ENCODE measurements at places on chromosomes 3 and 15. TPM values are rescaled to one million over a fixed set of nuclear protein-coding genes. Genes with fewer than 3 reads are reported as not detected.

The GHSR gene
- total RNA-seq: not detected

The ACSBG1 gene
- total RNA-seq: 1.1 TPM

The FBXL2 gene
- total RNA-seq: not detected

The GOLGA8T gene
- 0.26 TPM for total RNA-seq

The OIP5 gene
- not detected for total RNA-seq

The CFAP100 gene
- not detected for total RNA-seq

The STXBP5L gene
- not detected for total RNA-seq

The PLAAT1 gene
- not detected for total RNA-seq

The FGD5 gene
- total RNA-seq: not detected

The TIGIT gene
- 11.6 TPM for total RNA-seq

The GMNC gene
- not detected for total RNA-seq

The SNX22 gene
- 0.42 TPM for total RNA-seq

The SH2D7 gene
- not detected for total RNA-seq

The ZNF197 gene
- total RNA-seq: 6.3 TPM

The NIPA2 gene
- 34.5 TPM for total RNA-seq

The NR1I2 gene
- not detected for total RNA-seq

The CCR8 gene
- total RNA-seq: 2.5 TPM

The USP19 gene
- 56.6 TPM for total RNA-seq

The RBPMS2 gene
- total RNA-seq: 1.1 TPM

The QTRT2 gene
- 42.1 TPM for total RNA-seq

The SLC22A14 gene
- total RNA-seq: not detected

The HTD2 gene
- total RNA-seq: 6.9 TPM

The NOX5 gene
- not detected for total RNA-seq

The PP2D1 gene
- total RNA-seq: not detected

The BCL6 gene
- 25.8 TPM for total RNA-seq

The TMC3 gene
- not detected for total RNA-seq

The ISG20 gene
- 141 TPM for total RNA-seq

The TGM4 gene
- not detected for total RNA-seq

The HAUS2 gene
- 18.5 TPM for total RNA-seq

The WDR93 gene
- 0.18 TPM for total RNA-seq

The SPINK8 gene
- not detected for total RNA-seq

The POLQ gene
- 0.23 TPM for total RNA-seq

The COL8A1 gene
- total RNA-seq: not detected

The ADCY5 gene
- total RNA-seq: not detected

The ADGRG7 gene
- total RNA-seq: not detected

The ITIH1 gene
- not detected for total RNA-seq

The IQCH gene
- total RNA-seq: 0.70 TPM

The COL7A1 gene
- 0.73 TPM for total RNA-seq

The LYZL4 gene
- total RNA-seq: not detected

The ABI3BP gene
- not detected for total RNA-seq

The CHRM5 gene
- total RNA-seq: not detected

The TLR9 gene
- 0.42 TPM for total RNA-seq

The CPA3 gene
- total RNA-seq: 0.57 TPM

The OCA2 gene
- total RNA-seq: not detected

The STIMATE gene
- 41.1 TPM for total RNA-seq
